Left renal pelvis (tissue), 4 donors: ENCODE measurements at places on chromosomes 2 and 18.

DNA sequence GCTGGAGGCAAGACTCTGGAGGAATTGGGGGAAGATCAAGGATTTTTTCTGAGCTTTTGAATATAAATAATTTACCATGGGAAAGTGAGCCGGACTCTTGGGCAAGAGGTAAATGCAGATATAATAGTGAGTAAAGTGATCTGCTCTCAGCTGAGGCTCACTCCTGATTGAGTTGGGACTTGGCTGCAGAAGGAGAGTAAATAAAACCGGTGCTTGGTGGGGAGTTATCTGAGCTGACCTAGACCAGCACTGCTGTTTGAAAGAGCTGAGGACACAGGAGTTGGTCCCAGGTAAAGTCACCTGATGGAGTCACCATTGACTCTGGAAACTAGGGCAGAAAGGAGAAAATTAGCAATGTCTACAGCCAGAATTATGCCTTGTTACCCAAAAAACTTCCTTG, 57.3 kb upstream of the LRPPRC start:
- DNase-seq: no peak

DNA sequence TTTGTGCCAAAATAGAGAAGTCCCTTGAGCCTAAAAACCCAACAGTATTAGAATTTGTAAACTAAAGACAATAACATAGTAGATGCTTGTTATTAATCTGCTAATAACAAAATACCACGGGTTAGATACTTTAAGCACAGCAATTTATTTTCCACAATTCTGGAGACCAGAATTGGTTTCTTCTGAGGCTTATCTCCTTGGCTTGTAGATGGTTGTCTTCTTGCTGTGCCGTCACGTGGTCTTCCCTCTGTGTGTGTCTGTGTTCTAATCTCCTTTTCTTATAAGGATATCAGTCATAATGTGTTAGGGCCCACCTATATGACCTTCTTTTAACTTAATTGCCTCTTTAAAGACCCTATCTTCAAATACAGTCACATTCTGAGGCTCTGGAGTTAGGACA, 260.1 kb downstream of the CYRIA start:
- no peak for DNase-seq

- DNase-seq: no peak
These were observed 415.7 kb upstream of the TCF4 start for GRCh38 chr18:56003720-56004088.

DNA sequence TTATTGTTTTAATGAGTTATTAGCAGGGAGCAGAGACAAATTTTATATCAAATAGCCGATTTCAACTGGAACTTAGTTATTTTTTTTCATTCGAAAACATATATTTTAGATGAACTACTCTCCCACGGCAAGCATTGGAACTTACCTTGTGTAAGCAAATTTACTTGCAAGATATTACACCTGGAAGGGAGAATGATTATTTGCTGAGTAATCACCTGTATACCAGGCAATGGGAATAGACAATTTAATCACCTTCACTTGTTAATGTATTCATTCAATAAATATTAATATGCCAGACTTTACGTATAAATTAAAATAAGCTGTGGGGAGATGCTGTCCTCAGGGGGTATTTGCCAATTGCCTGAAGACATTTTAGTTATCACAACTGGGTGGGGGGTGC, 1069.9 kb upstream of the CHAC2 start:
- no peak for DNase-seq

GRCh38 chr18:47209171-47209570, 33.0 kb upstream of the IER3IP1 start:
- no peak for DNase-seq

- no peak for DNase-seq
These were observed 24.4 kb downstream of the SCN9A start for GRCh38 chr2:166351319-166351718.

GRCh38 chr2:127940641-127941040, 54.9 kb upstream of the AMMECR1L start:
- DNase-seq: no peak

GRCh38 chr18:78605255-78605654, 374.4 kb upstream of the SALL3 start:
- no peak for DNase-seq

DNA sequence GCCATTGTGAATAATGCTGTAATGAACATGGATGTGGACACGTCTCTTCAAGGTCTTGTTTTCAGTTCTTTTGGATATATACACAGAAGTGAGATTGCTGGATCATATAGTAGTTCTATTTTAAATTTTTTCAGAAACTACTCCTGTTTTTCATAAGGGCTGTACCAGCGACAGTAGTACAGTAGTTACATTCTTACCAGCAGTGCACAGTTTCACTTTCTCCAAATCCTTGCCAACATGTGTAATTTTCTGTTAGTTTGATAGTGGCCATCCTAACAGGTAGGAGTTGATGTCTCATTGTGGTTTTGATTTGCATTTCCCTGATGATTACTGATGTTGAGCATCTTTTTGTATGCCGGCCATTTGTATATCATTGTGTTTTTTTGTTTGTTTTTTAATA, 81.7 kb downstream of the EPC2 start:
- no peak for DNase-seq

- no peak for DNase-seq
These were observed 275.7 kb upstream of the FN1 start for GRCh38 chr2:215711471-215712034.

- DNase-seq: no peak
These were observed 199.1 kb downstream of the TRIB2 start for GRCh38 chr2:12915787-12916186.

- DNase-seq: no peak
These were observed 426.9 kb upstream of the ID2 start for GRCh38 chr2:8254791-8255447.

DNA sequence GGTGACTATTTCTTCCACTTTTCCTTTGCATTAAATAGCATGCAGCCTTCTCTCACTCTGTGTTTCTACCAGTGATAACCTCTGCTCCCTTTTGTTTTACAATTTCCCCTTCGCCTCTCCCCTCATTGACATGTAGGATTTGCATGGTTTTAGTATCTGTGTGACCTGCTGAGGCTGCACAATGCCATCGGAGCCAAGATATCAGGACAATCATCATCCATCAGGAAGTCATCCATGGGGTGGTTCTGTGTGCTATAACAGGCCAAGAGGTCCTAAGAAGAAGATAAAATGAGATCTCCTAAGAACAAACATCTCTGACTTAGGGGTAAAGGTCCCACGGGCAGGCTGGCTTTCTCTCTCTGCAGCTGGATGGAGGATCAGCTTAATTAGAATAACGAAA, 65.6 kb downstream of the EHD3 start:
- no peak for DNase-seq

DNA sequence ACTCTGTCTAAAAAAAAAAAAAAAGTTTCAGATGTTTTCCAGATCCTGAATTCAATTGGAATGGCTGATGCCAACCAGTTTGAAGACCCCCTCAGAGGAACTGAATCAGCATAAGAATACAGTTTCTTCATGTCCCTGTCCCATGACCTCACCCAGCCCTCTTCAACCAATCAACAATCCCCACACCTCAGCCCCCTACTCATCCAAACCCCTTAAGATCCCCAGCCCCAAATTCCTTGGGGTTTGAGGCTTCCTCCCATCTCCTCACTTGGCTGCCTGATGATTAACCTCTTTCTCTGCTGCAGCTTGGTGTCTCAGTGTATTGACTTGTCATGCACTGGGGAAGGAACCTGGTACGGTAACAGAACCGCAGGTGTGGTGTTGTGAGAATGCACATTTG, 97.6 kb upstream of the CABLES1 start:
- no peak for DNase-seq

- no peak for DNase-seq
These were observed 270.3 kb downstream of the ATAD2B start for GRCh38 chr2:23656597-23656973.

GRCh38 chr18:48929941-48930713, 20.6 kb downstream of the SMAD7 start:
- peak; percentile 84 for DNase-seq

GRCh38 chr2:158777077-158777476, 18.0 kb upstream of the DAPL1 start:
- DNase-seq: no peak

- peak; percentile 29 for DNase-seq
These were observed 46.5 kb upstream of the SESTD1 start for GRCh38 chr2:179311101-179311500.

GRCh38 chr2:145321344-145321743, 801.4 kb upstream of the ZEB2 start:
- no peak for DNase-seq

GRCh38 chr2:12612671-12613070, 104.1 kb upstream of the TRIB2 start:
- no peak for DNase-seq

- DNase-seq: no peak
These were observed at the start of gene CHRNA1 for GRCh38 chr2:174764280-174765255. CHRNA1 (minus strand) TSS chr2:174764472; CDS start chr2:174764394, 78 bp downstream.

DNA sequence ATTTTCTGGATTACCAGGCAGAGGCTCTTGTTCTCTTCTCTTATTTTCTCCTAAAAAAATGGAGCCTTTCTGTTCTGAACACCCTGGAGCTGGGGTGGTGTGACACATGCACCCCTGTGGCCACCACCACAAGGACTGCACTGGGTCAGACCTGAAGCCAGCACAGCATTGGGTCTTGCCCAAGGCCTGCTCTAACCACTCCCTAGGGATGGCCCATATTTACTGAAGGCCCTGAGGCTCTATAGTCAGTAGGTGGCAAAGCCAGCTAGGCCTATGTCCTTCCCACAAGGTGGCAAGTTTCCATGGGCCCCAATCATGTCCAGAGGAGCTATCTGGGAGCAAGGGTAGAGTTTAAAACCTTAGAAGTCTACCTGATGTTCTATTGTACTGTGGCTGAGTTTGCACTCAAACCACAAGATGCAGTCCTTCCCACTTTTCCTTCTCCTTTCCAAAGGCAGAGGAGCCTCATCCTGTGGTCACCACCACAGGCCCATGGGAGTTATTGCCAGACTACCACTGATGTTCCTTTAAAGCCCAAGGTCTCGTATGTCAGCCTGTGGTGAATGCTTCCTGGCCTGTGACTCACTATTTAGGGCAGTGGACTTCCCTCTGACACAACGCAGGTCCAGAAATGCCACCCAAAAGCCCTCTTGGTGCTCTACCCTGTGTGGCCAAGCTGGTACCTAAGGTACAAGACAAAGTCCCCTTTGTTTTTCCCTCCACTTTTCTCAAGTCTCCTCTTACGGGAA, 15.0 kb upstream of the FMNL2 start:
- DNase-seq: no peak

- DNase-seq: no peak
These were observed 68.9 kb upstream of the ITM2C start for GRCh38 chr2:230795856-230796255.

GRCh38 chr18:21134895-21135294, 23.3 kb upstream of the ROCK1 start:
- no peak for DNase-seq

- no peak for DNase-seq
These were observed 90.8 kb downstream of the ZFP36L2 start for GRCh38 chr2:43135583-43135982.

DNA sequence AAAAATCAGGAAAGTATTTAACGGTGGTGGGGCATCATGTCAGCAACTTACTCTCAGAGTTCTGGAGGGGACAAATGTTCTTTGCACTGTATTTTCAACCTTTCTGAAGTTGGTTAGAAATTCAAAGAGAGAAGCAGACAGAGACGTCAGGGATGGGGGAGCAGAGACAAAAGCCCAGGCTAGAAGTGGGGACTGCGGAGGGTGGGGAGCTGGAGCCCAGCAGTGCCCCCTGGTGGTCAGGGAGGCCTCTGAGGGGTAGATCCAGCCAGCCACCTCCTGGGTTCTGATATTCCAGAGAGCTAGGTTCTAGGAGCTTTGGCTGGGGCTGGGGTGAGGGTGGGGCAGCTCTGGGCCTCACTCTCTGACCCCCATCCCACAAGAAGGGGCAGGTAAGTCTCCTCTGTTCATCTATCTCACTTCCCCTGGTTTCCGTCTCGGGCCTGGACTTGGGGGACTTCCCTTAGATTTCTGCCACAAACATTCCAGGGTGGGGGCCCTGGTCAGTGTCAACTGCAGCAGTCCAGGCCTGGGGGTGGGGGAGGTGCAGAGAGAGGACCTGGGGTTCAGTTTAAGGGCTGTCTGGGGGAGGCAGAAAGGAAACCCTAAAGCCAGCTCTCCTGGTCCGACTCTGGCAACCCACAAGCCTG, 8.9 kb downstream of the TNS1 start:
- DNase-seq: no peak

DNA sequence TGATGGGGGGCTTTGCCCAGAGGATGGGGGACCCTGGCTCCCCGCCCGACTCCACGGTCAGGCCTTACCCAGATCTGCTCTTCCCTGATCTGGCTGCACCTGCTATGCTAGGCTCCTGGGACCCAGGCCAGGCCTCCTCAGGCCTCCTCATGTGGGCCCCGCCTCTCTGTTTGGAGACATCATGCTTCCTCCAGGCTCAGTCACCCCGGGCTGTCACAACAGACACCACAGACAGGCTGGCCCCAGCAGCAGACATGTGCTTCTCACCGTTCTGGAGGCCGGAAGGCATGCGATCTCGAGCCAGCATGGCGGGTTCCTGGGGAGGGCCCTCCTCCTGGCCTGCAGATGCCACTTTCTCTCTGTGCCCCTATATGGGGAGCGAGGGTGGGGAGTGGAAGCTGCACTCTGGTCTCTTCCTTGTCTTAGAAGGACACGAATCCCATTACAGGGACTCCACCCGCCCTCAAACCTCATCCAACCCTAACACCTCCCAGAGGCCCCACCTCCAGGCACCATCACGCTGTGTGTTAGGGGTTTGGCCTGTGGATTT, 10.8 kb upstream of the NEU4 start:
- no peak for DNase-seq

DNA sequence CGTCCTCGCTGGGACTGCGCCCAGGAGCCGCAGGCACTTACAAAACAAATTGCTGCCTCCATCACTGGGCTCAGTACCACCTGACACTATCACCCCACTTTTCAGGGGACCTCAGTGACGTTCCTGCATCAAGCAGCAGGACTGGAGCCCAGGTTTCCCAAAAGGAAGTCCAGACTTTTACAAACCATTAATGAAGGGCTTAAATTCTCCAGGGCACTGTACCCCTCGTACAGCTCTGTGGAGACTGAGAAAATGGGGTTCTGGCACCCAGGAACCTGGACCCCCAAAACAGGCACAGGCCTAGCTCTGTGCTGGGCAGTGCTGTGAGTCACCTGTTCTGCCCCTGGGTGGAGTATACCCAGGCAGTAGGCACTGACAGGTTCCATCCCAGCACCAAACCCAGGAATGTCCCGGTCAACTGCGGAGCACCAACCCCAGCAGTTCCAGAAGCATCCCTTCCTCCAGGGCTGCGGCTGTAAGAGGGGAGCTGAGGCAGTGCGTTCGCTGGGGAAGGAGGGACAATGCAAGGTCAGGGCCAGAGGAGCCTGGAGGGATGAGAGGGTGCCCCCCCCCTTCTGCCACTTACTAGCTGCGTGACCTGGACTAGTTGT, 24.6 kb upstream of the NOTO start:
- no peak for DNase-seq

DNA sequence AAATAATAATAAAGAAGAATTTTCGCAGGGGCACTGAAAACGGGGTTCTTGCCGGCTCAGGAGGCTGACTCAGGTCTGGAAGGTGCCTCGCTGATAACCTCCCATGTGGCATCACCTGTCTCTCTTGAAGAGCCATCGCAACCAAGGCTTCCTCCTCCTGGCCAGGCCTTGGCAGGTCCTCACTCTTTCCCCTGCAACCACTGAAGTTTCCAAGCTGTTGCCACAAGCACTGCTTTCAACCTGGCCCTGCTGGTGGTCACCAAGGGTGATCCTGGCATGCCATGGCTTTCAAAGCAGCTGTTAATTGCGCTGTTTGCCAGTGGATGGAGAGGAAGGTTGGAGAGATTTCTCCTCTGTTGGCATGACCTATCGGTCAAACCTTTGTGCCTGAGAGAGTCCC, 163.6 kb upstream of the COPS8 start:
- no peak for DNase-seq
